Bronchial smooth muscle cell (primary cell): ENCODE measurements at places on chromosomes 11 and 22. TPM values are rescaled to one million over a fixed set of nuclear protein-coding genes. Genes with fewer than 3 reads are reported as not detected.

HTR3A gene
- total RNA-seq: not detected in 2 replicates

LINC01488 gene
- not detected in 2 replicates for total RNA-seq

OR8G5 gene
- total RNA-seq: not detected in 2 replicates

ABCC8 gene
- not detected in 2 replicates for total RNA-seq

PDGFB gene
- 0.16 and 0.43 TPM in 2 replicates for total RNA-seq

POLR3H gene
- 21.0 and 26.3 TPM in 2 replicates for total RNA-seq

KRTAP5-2 gene
- not detected in 2 replicates for total RNA-seq

PRR5 gene
- 2.2 and 3.1 TPM in 2 replicates for total RNA-seq

TSGA10IP gene
- 0.16 TPM in 1 of 2 replicates, not detected in the other for total RNA-seq

MS4A6E gene
- total RNA-seq: not detected in 2 replicates

MS4A15 gene
- total RNA-seq: not detected in 2 replicates

POU2AF2 gene
- total RNA-seq: not detected in 2 replicates

DKK3 gene
- total RNA-seq: 441 and 695 TPM in 2 replicates

TSPO gene
- 101 and 271 TPM in 2 replicates for total RNA-seq

INS gene
- not detected in 2 replicates for total RNA-seq

SLC35E4 gene
- 7.4 and 9.4 TPM in 2 replicates for total RNA-seq

CCDC87 gene
- 0.26 and 0.32 TPM in 2 replicates for total RNA-seq

DDI1 gene
- total RNA-seq: not detected in 2 replicates

UPK2 gene
- total RNA-seq: not detected in 2 replicates

DDX6 gene
- 112 and 125 TPM in 2 replicates for total RNA-seq

CD3G gene
- total RNA-seq: not detected in 2 replicates

SPON1 gene
- under 0.01 TPM in 2 replicates for total RNA-seq

HEPHL1 gene
- total RNA-seq: not detected in 2 replicates

ZFTA gene
- total RNA-seq: 17.3 and 28.0 TPM in 2 replicates

FBLN1 gene
- total RNA-seq: 278 and 957 TPM in 2 replicates

OR2AT4 gene
- not detected in 2 replicates for total RNA-seq

FBXO7 gene
- total RNA-seq: 39.9 and 43.5 TPM in 2 replicates

FOLR1 gene
- total RNA-seq: not detected in 2 replicates

CACNA1I gene
- total RNA-seq: under 0.01 TPM in 2 replicates

CCDC117 gene
- total RNA-seq: 9.6 and 12.8 TPM in 2 replicates

CHID1 gene
- 42.7 and 63.5 TPM in 2 replicates for total RNA-seq

VSIG2 gene
- 0.09 and 0.16 TPM in 2 replicates for total RNA-seq

HORMAD2 gene
- 0.16 TPM in 1 of 2 replicates, not detected in the other for total RNA-seq

FUT4 gene
- 2.7 and 3.2 TPM in 2 replicates for total RNA-seq

RBFOX2 gene
- 149 and 189 TPM in 2 replicates for total RNA-seq

IGF2 gene
- under 0.01 and 0.69 TPM in 2 replicates for total RNA-seq

NCF4 gene
- not detected in 2 replicates for total RNA-seq

LARGE2 gene
- total RNA-seq: under 0.01 TPM in 1 of 2 replicates, not detected in the other

SLC35F2 gene
- 10.2 and 13.1 TPM in 2 replicates for total RNA-seq

OR10G7 gene
- not detected in 2 replicates for total RNA-seq

SLC22A6 gene
- not detected in 2 replicates for total RNA-seq

CASP1 gene
- total RNA-seq: 65.1 and 74.3 TPM in 2 replicates

ACRV1 gene
- total RNA-seq: not detected in 2 replicates

CAT gene
- 81.2 and 104 TPM in 2 replicates for total RNA-seq

SLC22A8 gene
- total RNA-seq: under 0.01 TPM in 1 of 2 replicates, not detected in the other

PATE4 gene
- total RNA-seq: not detected in 2 replicates

ARSA gene
- total RNA-seq: 11.3 and 11.5 TPM in 2 replicates

TNNT3 gene
- total RNA-seq: 0.47 and 3.1 TPM in 2 replicates

DEPDC7 gene
- 3.0 and 5.7 TPM in 2 replicates for total RNA-seq
